IPS-NIHi11 (cell line): ENCODE measurements at places on chromosomes 16 and 17.

- no peak for DNase-seq
Observed at GRCh38 chr16:14105760-14106375, 34.7 kb downstream of the MRTFB start.

DNA sequence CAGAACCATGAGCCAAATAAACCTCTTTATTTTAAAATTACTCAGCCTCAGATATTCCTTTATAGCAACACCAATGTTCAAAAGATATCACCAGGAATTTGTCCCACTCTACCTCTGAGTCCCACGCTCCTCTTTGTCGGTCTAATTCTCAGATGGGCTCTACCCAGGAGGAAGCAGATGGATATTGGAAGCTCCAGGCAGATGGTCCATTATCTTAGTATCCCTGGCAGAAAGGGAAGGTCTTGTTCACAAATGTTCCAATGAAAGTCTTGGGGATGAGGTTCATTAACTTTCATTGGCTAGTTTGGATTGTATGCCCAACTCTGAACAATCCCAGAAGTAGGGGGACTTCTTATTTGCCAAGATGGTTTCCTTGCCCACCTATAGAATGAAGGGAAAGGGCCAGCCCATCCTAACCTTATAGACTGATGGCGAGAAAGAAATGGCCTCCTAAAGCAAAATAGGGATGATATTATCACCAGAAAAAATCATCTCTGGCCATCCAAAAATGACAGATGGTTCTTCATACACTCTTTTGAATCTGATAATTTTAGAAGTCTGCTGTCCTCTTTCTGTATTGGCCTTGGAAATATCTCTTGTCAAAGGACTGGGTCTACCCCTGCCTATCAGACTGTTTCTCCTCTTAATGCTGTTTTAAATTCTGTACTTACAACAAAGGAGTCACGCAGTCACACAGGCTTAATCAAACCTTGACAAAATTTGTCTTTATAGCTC lies 21.3 kb upstream of the ELAC2 start:
- DNase-seq, result no peak

DNA sequence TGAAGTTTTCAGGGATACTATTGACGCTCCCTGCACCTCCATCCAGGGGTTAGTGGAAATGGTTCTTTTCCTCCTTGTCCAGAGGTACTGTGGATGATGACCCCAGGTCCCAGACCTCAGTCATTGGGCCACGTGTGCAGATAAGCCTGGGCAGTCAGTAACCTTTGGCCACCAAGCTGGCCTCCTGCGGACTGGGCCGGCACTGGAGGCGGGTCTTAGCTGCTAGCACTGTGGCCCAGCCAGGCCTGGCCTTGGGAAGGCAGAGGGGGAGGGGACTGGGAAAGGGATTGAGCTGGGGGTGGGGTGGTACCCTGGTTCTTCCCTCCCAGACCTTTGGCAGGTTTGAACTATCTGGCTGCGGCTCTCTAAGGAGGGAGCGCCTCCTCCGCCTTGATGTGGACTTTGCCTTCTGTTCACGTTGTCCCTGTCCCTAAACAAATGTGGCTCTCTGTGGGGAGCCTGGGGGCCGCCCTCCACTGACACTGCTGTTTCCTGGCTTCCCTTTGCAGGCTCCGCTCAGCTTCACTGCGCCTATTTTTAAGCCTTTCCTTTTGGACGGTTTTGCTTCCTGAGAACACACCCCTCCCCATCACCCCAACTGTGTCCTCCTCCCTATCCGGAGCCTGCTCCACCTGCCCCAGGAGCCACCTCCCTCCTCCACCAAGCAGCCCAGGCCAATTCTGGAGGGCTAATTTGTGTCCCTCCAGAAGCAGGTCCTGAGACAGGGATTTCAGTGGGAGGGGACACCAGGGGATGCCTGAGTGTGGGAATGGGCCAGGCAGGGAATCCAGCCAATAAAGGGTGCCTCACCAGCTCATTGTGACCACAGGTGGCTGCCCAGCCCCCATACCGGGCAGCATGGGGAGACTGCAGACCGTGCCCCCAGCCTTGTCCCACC lies 251.9 kb downstream of the SEC14L1 start:
- DNase-seq, result peak; percentile 82

- DNase-seq, result no peak
Observed at GRCh38 chr16:56353054-56353921, 72.1 kb downstream of the AMFR start.

DNA sequence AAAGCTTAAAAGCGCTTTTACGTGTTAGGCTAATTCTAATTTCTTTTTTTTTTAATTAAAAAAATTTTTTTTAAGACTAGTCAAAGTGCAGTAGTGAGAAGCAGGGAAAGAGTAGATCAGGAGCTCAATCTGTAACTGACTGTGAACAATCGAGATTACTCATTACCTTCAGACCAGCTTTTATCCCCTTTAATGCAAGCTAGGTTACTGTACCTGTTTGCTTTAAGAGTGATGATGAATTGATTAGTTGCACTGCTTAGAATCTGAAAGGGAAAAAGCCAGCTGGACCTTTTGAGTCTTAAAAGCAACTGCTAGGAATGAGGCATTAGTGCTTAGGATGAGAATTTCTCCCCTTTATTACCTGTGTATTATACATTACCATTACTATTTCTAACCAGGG lies 19.0 kb downstream of the PSMD11 start:
- DNase-seq, result no peak

GRCh38 chr16:62738666-62739460 lies 702.6 kb upstream of the CDH8 start:
- DNase-seq, result no peak

- no peak for DNase-seq
Observed at GRCh38 chr16:15434079-15434424, 336 bp upstream of the BMERB1 start.

DNA sequence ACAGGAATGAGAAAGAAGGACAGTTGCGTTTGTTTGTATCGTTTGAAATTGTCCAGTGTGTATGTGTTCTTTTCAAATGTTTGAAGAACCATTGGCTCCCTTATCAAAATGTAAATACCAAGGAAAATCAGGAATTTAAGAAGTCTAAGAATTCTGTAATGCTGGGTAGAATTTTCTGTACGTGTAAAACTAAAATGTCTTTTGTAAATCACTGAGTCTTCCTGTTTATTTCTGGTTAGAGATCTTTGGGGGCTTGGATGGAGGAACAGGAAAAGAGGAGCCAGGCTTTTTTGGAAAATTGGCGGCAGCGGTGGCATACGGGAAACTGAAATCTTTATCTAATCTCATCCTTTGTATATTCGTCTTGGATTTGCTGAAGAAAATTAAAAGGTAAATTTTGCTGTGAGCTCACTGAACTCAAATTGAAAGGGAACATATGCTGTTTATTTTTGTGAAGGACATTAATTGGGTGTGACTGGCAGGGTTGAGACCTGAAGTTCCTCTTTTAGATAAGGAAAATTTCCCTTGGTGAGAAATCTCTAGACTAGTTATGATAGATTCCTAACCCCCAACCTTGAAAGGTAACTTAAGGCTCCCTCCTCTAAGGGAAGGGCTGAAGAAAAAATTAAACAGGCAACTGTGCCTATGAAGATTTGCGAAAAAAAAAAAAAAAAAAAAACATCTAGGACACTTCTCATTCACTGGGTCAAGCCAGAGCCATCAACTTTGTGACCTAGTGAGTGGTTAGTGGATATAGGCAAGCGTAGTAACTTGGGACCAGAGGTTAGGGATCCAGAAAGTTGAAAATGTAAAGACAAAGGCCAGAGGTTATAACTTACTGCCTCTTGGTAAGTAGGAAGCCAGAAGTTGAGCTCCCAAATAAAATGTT lies 10.8 kb downstream of the TAT start:
- no peak for DNase-seq

DNA sequence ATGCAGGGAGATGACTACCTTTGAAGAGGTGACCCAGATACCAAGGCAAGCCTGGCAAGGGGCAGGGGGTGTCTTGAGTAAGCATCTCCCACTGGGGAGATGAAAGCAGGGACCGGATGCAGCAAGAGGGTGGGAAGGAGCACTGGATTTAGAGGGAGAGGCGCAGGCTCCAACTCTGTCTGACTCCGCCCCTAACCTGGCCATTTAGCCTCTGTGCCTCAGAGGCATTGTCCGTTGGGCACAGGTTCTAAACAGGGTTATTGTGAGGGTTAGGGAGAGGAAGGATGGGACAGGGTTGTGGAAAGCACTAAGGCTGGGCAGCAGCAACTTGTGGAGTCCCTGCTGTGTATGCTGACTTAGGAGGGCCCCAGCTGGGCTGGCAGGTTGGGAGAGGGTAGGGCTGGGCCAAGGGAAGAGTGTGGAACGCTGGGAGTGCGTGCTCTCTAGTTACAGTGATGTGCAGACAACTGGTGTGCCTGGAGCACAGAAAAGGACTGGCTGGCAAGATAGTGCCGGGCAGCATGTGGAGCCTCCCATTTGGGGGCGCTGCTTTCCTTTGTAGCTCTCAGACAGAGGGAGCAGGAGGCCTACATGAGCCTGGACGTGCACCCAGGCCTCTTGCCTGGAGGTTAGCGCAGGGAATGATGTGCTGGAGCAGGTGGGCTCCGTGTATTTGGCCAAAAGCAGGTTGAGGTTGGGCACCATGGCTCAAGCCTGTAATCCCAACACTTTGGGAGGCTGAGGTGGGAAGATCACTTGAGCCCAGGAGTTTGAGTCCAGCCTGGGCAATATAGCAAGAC lies 26.2 kb downstream of the TBX2 start:
- DNase-seq, result no peak

DNA sequence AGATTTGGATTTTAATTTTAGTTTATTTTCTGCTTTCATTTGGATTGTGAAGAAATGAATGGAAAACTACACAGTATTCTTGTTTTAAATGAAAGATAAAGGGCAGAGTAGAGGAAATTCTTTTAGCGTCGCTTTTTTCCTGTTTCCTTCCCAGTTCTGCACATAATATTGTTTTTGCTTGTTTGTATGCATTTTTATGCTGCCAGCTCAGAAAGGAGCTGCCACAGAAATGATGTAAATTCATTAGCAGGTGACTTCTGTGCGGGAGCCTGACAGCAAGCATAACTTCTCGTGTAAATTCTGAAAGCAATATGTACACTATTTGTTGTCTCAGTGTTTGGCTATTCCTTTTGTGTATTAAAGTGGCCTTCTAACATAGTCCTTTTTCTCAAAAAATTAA lies 234.6 kb downstream of the PHKB start:
- DNase-seq, result no peak

GRCh38 chr16:65727534-65728137 lies 605.8 kb upstream of the CDH11 start:
- DNase-seq, result no peak

- DNase-seq, result peak; percentile 86
Observed at GRCh38 chr17:2090804-2091534, 36.1 kb downstream of the HIC1 start.
